ENCODE measurements at places on chromosomes 1 and 21.

GRCh38 chr1:199002661-199003060 is 363.8 kb downstream of the PTPRC start:
- no peak for DNase-seq

DNA sequence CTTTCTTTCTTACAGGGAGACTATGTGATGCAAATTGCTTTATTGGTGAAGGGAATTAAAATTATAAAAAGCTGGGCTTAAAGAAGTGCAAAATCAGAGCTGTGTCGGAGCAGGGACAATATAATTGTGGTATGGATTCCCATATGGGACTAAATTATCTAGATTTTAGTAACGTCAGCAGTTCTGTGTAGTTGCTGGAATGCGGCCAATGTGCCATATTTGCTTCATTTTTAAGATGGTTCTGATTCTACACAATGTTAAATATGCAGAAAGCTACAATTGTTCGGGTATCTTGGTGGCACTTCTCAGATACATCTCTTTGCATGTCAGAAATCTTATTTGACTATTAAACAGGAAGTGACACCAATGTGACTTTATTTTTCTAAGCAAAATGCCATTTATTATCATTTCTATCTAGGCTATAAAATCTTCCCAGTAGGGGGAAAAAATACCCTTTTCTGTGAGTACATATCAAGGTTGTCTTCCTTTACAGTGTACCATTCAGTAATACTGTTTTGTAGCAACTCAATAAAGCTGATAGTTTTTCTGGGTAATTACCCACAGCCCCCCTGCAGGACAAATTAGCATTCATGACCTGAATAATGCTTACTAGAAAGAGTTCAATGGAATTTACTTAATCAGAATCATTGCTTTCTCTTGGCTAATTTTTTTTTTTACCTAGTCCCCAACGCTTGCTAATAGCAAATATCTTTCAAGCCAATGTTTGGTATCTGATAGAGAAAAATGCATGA is 288.3 kb upstream of the ADGRL2 start:
- DNase-seq: no peak

DNA sequence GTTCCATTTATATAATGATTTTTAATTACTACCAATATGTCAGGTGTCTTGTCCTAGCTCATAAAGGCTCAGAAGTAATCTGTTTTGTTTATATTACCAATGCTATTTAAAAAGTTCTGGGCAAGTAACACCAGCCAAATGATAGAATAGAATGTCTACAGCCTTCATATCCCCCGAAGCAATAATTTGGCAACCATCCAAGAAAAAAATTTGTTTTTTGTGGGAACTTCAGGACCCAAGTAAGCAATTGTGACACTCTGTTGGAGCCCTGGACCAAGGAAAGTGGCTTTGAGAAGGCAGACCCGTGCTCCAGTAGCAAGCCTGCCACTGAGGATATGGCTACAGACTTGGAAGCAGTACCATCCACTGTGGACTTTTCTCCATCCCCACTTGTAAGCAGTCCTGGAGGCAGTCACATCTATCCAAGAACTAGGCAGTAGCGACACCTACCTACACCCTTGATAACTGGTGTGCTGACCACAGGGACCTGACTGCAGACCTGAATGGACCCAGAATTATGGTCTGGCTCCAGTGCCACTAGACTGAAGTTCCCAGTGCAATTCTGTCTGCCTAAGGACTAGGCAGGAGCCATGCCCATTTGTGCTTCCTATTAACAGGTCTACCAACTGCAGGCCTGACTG is 870.7 kb upstream of the ADGRL2 start:
- no peak for DNase-seq

GRCh38 chr1:231558708-231559185 is 30.3 kb downstream of the TSNAX start:
- no peak for DNase-seq

DNA sequence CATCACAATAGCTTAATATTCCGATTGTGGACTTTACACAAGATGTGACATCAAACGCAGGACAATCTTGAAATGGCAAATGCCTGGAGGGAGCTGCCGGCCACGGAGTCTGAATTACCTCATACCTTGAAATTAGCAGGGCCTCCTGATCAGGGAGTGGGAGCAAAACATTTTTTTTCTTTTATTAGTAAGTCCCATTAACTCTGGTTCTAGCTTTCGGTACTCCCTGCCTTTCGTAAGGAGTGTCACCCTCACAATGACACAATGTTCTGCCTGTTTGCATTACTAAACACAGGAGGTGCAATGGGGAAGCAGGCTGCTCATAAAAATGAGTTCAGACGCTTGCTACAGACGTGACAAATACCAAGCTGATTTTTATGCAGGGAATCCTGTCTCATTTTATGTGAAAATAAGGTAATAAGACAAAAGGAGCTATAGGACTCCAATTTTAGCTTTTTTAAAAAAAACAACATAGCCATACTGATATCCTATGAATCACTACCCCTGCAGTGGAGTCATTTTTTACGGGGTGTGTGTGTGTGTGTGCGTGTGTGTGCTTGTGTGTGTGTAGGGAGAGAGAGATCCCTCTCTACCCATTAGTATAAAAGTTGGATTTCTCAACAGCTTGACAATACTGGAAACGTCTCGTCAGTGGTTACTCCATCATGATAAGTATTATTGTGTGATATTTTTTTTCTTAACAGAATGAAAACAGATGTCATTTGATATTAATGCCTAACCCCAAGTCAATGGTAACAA is 205.1 kb upstream of the RUNX1 start:
- DNase-seq: no peak

- DNase-seq: peak; percentile 3
Measured at GRCh38 chr1:204647114-204647804, 38.3 kb downstream of the LRRN2 start.

DNA sequence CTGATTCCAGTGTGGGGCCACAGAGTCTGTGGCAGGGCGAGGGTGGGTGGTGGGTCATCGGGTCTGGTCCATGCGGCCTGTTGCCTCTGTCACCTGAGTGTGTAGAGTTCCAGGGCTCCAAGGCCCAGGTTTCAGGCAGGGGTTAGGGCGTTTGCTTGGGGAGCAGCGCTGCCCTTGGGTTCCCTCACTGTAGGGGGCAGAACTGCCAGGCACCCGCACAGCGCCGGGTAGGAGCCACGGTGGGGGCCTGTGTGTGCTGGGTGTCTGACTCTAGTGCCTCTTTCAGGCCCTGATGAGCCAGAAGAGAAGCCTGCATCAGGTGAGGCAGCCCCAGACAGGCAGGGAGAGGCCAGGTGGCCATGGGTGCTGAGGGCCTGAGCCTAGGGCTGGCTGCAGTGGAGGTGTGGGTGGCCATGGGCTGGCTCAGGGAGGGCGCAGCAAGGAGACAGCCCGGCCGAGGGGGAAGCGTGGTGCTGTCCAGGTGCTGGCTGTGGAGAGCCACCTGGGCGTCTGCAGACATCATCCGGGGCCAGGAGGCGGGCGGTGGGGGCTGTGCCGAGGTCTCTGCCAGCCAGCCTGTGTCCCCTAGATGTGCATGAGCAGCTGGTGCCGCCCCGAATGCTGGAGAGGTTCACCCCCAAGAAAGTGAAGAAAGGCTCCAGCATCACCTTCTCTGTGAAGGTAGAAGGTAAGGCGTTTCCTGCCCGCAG is 72.3 kb downstream of the TRIM11 start:
- no peak for DNase-seq

GRCh38 chr1:81155131-81155530 is 645.6 kb upstream of the ADGRL2 start:
- peak; percentile 28 for DNase-seq

- DNase-seq: no peak
Measured at GRCh38 chr1:93446837-93447451, 974 bp upstream of the FNBP1L start.

Measured in amniotic stem cell (primary cell).